ENCODE measurements at places on chromosomes 7 and 10.
A peak's percentile ranks its signal among the peaks of the same experiment; 100 is the strongest.

- no peak for DNase-seq
Measured at GRCh38 chr10:23015021-23015707, 80.2 kb upstream of the MSRB2 start.

- no peak for DNase-seq
Measured at GRCh38 chr10:122044713-122045112, 55.8 kb downstream of the TACC2 start.

DNA sequence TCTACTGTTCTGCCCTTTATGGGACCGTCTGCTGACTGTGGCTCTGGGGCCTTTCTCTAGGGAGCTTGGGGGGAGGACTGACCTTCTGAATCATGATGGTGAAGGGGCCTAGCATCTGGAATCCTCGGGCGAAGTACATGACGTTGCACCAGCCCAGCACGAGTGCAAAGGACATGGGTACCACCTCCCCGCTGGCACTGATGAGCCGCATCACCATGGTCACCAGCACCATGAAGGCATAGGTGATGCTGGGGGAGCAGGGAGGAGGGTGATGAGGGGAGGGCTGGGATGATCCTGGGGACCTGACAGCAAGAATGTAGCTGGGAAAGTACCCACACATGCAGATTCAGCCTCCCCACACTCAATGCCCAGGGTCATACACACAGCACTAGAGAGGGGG lies 11.1 kb downstream of the TRPV6 start:
- no peak for DNase-seq

DNA sequence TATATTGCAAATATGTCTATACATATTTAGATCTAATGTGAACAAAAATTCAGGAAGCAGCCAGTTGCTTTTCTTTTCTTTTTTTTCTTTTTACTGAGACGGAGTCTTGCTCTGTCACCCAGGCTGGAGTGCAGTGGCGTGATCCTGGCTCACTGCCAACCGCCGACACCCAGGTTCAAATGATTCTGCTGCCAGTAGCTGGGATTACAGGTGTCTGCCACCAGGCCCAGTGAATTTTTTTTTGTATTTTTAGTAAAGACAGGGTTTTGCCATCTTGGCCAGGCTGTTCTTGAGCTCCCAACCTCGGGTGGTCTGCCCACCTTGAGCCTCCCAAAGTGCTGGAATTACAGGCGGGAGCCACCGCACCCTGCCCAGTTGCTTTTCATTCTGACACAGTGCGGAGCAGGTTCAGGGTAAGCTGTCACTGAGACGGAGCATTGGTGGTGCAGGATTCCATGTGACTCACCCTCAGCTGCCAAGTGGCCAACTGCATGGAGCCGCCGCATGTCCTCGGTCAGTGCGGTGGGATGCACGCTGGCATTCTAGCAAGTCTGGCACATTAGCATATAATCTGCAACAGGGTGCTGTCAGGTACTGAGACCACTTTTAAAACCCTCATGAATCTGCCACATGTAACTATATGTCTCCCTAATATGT lies 362.7 kb downstream of the DNAJB6 start:
- DNase-seq: peak; percentile 43

- no peak for DNase-seq
Measured at GRCh38 chr7:101857358-101857811, 40.0 kb downstream of the CUX1 start.

DNA sequence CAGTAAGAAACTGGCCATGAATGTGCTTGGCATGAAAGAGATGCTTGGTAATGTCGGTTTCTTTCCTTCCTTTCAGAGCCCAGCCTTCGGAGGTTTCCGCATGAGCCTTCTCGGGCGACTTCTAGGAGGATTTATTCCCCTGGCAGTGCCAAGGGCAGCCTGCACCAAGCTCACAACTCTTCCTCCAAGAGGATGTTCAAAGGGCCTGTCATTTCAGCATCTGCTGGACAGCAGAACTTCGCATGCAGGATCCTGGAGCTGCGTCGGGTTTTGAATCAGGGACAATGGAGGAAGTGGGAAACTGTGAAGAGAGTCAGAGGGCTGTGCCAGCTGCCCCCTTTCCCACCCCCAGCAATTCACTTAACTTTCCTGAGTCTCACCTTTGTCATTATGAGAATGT lies 21.3 kb downstream of the GOLGA7B start:
- DNase-seq: no peak

DNA sequence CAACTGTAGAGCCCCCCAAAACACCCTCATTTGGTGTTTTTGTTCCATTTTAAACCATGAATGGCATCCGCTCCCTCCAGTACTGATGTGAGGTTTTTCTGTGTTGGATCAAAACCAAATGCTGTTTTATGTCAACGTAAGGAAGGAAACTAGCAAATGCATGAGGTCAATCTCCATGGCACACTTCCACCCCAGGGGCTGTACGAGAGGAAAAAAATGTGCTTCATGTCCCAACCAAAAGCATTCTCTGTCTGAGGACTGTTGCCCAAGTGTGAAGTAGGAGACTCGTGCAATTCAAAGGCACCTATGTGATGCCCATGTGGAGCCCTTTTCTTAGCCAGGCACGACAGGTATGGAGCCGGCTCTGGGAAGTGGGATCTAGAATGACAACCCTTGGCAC lies 180.3 kb upstream of the MKI67 start:
- DNase-seq: no peak

GRCh38 chr7:11236680-11237079 lies 263.0 kb downstream of the PHF14 start:
- DNase-seq: no peak

DNA sequence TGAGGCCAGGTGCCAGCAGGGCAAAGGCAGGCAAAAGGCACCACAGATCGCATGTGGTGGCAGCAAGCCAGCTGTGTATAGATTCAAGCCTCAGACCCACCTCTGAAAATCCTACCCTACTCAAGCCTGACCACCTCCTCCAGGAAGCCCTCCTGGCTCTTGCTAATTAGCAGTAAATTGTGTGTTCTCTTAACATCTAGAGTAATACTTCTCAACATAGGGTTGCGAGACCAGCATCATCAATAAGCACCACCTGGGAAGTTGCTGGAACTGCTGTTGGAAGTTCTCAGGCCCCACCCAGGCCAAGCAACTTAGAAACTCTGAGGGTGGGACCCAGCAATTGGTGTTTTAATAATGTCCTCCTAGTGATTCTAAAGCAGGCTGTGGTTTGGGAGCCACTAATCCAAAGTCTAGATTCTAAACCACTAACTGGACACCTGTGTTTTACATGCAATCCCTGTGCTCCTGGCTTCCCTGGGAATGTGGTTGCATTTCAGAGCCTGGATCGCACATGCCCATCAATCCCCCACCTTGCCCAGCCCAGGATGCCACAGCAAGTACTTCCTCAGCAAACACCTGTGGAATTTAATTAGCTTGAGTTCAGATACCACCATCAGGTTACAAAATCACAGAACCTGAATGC lies 46.2 kb downstream of the KCNMA1 start:
- no peak for DNase-seq

GRCh38 chr10:93872375-93873158 lies 21.2 kb upstream of the SLC35G1 start:
- DNase-seq: no peak

DNA sequence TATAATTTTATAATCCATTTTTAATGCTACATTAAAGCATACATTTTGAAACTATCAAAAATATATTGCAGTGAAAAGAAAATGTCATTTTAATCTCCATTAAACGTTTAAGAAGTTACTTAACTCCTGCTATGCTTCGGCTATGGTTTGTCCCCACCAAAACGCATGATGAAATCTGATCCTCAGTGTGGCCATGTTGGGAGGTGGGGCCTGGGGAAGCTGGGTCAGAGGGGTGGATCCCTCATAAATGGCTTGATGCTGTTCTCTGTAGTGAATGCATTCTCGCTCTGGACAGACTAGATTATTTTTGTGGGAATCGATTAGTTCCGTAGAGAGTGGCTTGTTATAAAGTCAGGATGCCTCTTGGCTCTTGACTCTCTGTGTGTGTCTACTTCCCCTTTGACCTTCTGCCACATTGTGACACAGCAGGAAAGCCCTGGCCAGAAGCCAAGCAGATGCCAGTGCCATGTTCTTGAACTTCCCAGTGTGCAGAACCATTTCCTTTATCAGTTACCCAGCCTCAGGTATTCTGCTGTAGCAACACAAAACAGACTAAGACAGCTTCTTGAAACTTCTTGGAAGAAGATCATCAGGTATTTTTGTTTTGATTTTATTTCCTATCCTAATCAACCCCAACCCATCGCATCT lies 77.8 kb downstream of the TCERG1L start:
- DNase-seq: no peak

- DNase-seq: no peak
Measured at GRCh38 chr10:133123746-133124356, 36.1 kb downstream of the ADGRA1 start.

GRCh38 chr7:48193421-48193820 lies 22.2 kb downstream of the ABCA13 start:
- DNase-seq: no peak

GRCh38 chr10:111933937-111934336 lies 249.6 kb downstream of the GPAM start:
- no peak for DNase-seq

DNA sequence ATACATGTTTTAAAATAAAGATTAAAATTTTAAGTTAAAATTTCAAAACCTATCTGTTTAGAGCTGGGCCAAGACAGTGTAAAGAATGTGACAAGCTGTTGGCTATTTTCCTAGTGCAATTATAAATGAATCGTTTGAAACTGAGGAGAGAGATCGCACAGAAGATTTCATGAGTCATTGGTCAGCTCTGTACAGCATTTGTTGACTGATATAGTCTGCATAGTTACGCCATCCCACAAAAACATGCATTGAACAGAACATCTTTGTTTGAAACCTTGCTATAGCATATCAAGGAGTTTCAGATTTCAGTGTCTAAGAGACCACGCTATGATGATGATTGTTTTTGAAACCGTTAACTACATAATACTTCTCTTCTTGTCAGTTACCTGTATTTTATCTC lies 1.3 kb upstream of the C10orf67 start:
- DNase-seq: no peak

DNA sequence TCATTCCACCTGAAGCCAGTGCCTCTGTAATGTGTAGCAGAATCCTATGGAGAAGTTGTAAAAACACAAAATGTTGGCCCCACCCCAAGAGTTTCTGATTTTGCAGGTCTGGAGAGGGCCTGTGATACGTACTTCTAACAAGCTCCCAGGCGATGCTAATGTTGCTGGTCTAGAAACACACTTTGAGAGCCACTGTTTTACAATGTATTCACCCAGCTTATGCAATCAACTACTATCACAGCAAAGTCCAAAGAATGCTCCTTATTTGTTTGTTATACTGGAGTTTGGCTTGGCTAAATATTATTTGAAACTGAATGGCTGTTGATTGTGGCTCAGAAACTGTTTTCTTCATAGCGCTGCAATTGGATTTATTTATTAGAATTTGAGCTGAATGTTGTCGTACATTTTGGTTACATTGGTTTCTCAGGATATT lies 44.3 kb downstream of the DNAJB9 start:
- DNase-seq: no peak

GRCh38 chr10:102814873-102815661 lies 22.1 kb downstream of the CYP17A1 start:
- no peak for DNase-seq

DNA sequence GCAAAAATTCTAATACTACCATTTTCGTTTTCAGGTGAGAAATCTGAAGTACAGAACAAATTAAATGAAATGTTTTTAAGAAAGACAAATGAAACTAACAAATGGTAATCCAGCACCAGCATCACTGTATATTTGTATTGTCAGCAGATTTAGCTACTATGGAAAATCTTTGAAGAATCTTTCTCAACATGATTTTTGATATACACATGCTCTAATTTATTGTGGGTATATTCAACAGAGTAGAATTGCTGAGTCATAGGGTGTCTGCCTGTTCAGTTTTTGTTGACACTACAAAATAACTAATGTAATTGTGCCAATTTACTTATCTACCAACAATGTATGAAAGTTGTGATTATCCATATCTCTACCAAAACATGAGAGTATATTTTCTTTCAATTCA lies 437.6 kb downstream of the PCDH15 start:
- DNase-seq: no peak

DNA sequence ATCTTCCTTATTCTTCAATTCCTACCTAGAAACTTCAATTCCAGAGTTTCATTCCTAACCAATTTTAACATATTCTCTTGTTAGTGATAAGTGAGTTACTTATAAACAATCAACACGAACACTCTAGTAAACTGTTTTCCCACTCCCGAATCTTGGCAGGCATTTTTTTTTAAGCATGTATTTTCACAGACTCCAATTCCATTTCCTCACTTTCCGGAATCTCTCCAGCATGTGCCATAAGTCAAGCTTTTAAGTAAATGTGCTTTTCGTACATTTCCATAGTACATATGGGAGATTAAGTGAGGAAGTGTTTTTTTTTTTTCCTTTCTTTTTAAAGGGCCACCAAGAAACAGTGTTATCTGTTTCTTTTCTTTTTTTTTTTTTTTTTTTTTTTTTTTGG lies 89.1 kb downstream of the FGFR2 start:
- DNase-seq: no peak

- peak; percentile 62 for DNase-seq
Measured at GRCh38 chr10:130809761-130810515, 501.6 kb downstream of the TCERG1L start.

DNA sequence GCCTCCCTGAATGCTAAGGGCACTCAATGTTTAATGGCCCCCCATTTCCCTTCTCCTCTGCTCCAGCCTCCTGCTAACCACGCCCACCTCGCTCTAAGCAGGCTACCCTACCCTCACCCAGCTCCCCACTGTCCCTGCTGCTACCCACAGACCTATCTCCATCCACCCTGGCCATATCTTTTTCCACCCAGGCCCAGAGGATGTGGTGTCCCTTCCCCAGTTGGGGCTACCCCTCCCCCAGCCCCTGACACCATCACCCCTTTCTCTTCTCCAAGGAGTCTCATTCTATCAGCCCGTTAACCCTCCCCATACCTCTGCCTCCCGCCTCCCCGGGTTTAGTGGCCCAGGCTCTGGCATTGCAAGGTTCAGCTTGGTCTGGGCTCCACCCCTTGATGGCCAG lies 28.9 kb upstream of the PPIF start:
- no peak for DNase-seq

DNA sequence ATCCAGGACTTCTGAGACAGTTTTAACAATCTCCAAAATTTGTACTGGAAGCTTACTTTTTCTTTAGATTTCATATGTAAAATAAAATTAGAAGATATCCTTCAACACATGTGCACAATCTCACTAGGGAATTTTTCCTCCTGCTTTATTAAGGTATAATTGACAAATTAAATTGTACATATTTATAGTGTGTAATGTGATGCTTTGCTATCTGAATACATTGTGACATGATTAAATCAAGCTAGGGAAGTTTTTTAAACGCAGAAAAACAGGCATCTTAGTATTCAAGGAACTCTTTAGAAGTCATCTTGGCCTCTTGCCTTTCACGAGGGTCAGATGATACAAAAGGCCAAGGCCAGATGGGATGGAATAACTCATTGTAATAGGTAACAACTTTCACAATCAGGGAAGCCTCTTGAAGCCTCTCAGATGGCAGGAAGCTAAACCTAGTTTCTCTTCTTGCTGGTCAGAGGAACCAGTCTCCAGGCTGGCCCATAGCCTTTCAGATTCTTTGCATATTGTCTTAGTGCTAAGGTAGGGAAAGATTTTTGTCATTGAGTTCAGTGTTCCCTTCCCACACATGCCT lies 78.7 kb downstream of the RHOBTB1 start:
- DNase-seq: no peak

- peak; percentile 73 for DNase-seq
Measured at GRCh38 chr10:52779541-52780390, 7.2 kb upstream of the MBL2 start.

- DNase-seq: no peak
Measured at GRCh38 chr7:30965372-30965771, 1.6 kb downstream of the GHRHR start.

Measured in head of caudate nucleus (tissue), 42 donors.